GM10248 (cell line): ENCODE measurements at places on chromosomes 4 and X.
A peak's percentile ranks its signal among the peaks of the same experiment; 100 is the strongest.

DNA sequence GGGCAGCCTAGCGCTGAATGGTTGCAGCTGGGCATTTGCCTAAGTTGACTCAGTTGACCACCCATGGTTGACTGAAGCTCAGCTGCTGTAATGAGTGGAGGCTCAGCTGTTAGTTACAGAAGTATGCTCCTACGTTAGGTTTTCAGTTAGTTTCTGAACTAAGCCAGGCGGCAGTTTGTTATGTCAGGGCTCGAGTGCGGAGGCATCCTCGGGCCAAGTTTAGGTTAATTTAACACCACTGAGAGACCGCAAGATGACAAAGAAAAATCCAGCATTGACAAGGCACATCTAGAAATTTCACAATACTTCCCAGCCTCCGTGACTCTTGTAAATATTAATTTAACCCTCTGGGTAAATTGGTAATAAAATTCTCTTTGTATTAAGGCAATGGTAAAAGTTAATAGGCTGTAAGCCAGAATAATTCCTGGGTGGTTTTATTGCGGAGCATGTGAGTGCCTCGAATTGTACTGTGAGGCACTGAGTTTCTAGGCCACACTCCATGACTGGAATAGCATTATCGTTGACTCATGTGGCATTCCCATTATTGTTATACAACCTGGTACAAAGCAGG is 33.1 kb upstream of the CDKN2AIP start:
- DNase-seq, result no peak

- DNase-seq, result no peak
Observed at GRCh38 chr4:68256284-68256683, 10.8 kb upstream of the TMPRSS11B start.

- no peak for DNase-seq
Observed at GRCh38 chr4:44632089-44632488, 19.3 kb downstream of the YIPF7 start.

- DNase-seq, result no peak
Observed at GRCh38 chr4:153790500-153790865, 1.6 kb upstream of the SFRP2 start.

- no peak for DNase-seq
Observed at GRCh38 chrX:2962381-2962780, 33.2 kb upstream of the ARSD start.

- no peak for DNase-seq
Observed at GRCh38 chrX:33156152-33156726, 55.1 kb downstream of the DMD start.

DNA sequence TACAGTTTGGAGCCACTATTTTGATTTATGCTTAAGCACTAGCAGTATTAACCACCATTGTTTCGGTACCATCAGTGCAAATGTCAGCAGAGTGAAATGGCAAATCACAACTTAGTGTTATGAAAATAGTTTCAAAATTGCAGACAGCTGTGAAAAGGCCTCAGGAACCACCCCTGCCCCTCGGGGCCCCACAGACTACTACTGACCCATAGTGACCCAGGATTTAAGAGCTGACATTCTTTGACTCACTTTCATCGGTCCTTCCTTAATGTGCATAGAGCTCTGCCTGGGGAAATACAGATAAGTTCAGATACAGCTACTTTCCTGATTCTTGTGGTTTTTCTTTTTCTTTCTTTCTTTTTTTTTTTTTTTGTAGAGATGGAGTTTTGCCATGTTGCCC is 3.3 kb upstream of the BBS7 start:
- DNase-seq, result no peak

- peak; percentile 29 for DNase-seq
Observed at GRCh38 chrX:40651620-40652223, 4.4 kb upstream of the CXorf38 start.

- no peak for DNase-seq
Observed at GRCh38 chrX:149371986-149372385, 133.1 kb downstream of the IDS start.

DNA sequence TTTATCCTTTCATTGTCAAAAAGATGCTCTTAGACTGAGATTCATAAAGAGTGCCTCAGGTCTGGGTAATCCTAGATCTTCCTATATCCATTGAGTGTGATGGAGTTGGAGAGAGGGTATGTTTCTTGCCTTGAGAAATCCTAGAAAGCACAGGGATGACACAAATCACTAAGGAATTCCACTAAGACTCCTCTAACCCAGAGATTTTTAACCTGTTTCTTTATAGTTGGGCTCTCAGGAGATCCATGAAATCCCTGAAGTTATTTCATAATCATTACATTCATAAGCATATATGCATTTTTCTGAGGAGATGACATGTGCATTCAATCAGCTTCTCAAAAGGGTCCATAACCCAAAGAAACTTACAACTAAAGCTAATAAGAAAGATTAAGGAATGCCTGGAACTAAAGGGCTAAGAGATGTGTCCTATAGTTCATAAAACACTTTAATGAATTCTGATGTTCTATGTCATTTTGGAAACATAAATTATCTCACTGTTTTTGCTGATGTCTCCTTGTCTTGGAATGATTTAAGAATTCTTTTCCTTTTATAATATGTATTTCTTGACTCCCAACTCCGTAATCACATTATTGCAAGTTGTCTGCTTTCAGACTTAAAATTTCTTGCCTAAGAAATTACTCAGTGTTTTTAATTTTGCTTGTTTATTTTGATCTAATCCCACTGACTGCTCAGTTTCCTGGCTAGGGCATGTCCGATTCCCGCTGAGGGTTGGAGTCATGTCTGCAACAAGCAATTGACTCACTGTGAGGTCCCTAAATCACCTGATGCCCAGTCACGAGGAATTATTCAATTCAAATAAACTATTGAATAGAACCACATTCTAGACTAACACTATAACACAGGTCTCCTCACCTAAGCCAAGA is 2.8 kb upstream of the AMTN start:
- no peak for DNase-seq

DNA sequence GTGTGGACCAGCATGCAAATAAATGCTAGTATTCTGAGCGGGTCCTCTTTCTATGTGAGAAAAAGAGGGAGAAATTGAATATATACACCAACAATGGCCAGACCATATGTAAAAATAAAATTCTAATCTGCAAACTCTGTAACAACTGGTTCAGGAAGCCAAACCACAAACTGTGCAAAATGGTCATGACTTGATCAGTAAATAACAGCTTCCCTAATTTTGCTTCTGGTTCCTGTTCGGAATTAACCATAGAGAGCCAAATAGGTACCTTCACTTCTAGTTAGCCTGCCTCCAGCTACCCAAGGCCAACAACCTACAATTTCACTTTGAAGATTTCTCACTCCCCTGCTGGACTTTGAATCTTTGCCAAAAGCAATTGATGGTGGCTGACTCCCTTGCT is 1313.2 kb downstream of the ADGRL3 start:
- DNase-seq, result no peak

DNA sequence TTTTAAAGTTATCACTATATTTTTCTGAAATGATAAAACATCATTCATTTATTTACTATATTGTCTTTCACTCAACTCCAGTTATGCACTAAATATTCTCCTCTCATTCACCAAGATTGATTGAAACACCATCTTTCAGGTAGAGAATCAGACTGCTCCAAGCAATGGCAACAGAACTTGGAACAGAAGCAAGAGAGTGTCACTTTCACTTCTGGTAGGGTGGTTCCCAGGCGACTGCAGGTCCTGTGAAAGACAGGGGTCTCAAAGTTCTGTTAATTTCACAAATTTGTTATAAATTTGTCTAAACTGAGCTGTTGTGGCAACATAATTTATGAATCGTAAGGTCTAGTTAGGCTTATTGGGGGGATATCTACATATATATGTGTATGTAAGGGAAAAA is 47.8 kb downstream of the RHOH start:
- DNase-seq, result no peak

DNA sequence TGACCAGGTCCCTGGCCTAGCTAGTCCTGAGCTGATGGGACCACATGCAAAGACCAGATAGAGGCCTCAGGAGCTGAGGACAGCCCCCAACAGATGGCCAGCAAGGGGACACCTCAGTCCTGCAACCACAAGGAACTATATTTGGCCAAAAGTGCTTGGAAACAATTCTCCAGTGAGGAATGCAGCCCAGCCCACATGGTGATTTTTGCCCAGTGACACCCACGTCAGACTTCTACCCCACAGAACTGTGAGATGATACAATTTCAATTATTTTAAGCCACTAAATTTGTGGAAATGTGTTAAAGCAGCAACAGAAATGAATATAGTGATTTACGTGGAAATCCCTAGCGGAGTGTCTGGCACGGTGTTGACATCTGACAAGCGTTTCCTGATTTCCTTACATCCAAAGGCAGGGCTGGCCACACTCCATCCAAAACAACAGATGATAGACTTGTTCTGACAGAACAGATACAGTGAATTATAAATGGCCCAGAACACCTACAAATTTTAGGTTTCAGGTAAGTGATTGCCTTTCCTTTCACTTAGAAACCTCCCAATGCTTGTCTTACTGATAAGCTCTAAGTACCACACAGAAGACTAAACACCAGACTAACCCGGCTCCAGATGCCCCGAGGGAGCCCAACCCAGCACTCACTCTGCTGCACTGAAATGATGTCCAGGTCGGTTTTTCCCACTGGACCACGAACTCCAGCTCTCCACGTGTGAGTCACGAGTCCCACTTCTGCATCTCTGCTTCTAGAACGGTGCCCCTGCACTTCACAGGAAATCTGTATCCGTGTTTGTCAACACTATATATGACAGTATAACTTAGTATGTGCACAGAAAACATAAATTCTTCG is 5.8 kb downstream of the AFAP1 start:
- no peak for DNase-seq

DNA sequence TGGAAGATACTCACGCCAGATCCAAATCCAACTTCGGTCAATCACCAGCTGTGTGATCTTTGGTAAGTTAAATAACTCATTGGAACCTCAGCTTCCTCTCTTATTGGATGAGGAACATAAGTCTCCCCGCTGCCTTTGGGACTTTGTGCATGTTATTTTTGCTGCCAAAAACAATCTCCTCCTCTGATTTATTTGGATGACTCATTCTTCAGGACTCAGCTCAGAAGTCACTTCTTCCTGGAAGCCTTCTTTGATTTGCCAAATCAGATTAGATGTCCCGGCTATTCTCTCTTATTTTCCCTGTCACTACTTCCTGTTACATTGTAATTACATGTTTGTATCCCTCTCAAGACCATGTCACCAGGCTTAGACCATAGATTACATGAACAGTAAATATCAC is 138.0 kb upstream of the BOD1L1 start:
- DNase-seq, result no peak

GRCh38 chr4:87092389-87093141 is 127.9 kb downstream of the KLHL8 start:
- peak; percentile 31 for DNase-seq

DNA sequence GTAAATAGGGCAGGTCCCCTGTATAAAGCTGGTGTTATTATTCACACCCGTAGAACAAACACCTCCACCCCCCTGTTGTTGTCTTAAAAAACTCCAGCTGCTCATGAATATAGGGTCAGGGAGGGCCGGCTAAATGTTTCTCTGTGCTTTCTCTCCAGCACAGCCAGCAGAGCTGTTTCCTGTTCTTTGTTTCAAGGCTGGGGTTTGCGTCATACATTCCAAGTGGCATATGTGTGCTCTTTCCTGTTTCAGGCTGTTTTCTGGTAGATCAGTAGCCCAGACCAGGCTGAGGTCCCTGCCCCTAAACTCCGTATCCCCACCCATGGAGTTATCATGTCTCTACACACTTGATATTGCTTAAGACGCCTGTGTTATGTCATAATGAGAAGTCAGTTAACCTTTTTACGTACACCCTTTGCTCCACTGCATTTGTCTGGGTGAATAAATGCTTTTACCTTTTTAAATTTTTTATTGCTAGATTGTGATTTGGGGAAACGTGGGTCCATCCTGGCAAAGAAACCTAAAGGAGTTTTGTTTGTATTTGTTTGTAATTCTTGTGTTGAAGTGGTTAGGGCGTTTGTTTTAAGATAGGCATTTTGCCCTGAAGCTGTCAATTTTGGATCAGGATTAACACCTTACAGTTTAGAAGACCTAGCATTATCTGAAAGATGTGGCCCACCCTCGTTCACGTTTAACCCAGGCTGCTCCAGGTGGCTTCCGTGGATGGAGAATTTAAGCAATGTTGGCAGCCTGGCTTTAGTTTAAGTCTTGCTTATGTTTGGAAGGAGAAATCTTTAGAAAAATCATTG is 3.3 kb downstream of the KLF3 start:
- DNase-seq, result peak; percentile 33

- DNase-seq, result no peak
Observed at GRCh38 chrX:45351478-45351877, 150.8 kb upstream of the DIPK2B start.

DNA sequence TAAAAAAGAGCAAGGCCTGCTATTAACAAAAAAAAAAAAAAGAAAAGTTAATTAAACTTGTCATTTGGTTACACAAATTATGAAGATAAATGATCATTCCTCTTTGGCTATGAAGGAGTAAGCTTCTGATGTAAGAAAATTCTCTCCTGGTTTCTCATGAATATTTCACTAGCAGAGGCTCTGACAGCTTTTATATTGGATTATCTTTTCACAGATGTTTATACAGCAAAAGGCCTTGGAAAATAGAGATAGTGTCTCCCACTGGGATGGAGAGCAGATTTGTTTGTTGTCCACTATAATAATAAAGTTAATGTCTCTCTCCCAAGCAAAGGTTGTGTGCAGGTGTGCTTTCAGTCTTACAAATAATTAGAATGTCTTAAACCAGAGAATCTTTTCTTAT is 40.7 kb upstream of the PDGFC start:
- DNase-seq, result no peak

GRCh38 chr4:100799761-100800539 is 282.1 kb upstream of the EMCN start:
- no peak for DNase-seq

- DNase-seq, result no peak
Observed at GRCh38 chr4:2255501-2256155, 6.3 kb downstream of the MXD4 start.

- DNase-seq, result no peak
Observed at GRCh38 chr4:96149894-96150293, 310.0 kb downstream of the PDHA2 start.

- no peak for DNase-seq
Observed at GRCh38 chr4:107600983-107601382, 119.1 kb downstream of the PAPSS1 start.

- no peak for DNase-seq
Observed at GRCh38 chrX:30779453-30780030, 109.5 kb downstream of the TAB3 start.

DNA sequence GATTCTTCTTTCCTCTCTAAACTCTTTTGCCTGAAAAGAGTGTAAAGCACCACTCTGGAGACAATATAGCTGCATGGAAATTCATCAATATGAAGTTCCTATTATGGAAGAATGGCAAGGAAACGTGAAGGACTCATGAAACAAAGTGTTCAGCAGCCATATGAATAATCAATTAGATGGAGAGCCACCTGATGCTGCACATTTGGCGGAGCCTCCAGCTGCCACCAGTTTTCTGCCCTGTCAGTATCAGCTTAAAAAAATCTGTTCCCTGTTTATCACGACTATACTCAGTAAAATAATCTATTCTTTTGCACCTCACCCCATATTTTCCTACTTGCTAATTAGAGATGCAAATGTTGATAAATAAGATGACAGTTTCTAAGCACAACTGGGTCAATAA is 276.0 kb downstream of the UNC5C start:
- DNase-seq, result no peak

- DNase-seq, result no peak
Observed at GRCh38 chr4:63492515-63492914, 916.7 kb downstream of the TECRL start.

- no peak for DNase-seq
Observed at GRCh38 chrX:65241059-65241721, 264.9 kb upstream of the ZC4H2 start.
